ENCODE measurements at places on chromosomes 12 and 14. TPM values are rescaled to one million over a fixed set of nuclear protein-coding genes. Genes with fewer than 3 reads are reported as not detected.

DNA sequence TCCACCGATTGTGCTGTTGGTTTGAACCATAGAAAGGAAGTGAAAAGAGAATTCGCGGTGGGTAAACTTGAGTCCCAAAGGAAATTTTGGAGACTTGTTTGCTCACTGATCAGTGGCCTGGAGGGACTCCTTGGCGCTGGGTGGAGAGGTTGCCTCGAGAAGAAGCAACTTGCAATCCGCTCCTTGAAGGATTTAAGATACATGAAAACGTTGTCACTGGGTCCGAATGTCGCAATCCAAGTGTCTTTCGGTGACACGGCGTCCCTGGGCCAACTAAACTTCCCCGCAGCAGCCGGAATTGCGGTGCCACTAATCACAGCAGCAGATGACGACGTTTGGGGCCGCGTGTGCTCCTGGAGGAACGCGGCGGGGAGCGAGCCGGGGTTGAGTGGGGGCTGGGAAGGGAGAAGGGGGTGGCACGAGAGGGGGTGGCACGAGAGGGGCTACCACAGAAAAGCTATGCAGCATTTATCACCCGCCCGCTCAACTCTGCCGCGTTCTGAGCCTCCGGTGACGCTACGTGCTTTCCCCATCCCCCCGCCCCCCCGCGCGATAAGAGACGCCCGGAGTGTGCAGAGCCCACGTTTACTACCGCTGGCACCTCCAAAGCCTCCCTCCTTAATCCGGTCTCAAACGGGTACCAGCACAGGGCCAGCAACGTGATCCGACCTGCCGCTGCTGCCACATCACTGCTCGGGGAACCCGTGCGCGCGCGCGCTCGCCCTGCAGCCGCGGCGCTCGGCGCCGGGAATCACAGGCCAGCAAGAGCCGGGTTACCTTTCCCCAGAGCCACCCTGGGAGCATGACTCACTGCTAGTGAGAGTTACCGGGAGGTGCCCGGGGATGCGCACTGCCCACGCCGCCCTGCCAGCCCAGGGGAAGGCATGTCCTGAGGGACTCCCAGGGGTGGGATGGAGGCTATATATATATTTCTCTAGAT, 833 bp upstream of the BHLHE41 start:
- DNase-seq: peak; percentile 88

PMCH gene
- not detected for total RNA-seq

DNA sequence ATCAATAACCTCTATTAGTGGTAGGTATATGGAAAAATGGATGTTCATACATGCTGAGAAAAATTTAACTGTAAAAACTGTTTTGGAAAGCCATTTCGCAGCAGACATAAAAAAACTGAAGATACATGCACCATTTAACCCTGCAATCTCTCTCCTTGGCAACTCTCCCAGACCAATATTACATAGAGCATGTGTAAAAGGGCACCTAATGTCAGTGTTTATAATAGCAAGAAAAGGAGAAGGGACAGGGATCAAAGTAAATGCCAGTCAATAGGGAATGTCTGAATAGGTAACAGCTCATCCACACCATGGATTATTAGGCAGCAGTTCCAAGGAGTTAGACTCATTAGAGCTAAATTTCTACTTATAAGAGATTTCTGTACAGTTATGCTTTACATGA, 77.2 kb downstream of the BTG1 start:
- no peak for DNase-seq

DNA sequence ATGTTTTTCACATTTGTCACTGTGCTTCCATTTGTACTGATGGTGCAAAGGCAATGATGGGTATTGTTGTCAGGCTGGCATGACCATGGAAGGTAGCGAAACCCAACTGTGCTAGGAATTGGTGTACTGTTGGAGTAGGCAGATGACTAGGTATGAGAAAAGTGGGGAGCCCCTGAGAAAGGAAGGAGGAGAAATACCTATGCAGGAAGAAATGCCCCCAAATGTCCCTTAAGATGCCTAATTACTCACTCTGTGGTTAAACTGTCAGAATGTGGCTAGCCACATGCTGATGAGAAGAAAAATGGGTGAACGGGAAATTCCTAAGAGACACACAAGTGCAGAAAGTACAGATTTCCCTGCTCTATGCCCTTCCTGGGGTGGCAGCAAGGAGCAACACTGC, 339.1 kb downstream of the TMEM132D start:
- DNase-seq: no peak

GRCh38 chr14:61839507-61839906, 77.3 kb downstream of the SNAPC1 start:
- DNase-seq: no peak

GRCh38 chr14:39488600-39488999, 56.4 kb upstream of the FBXO33 start:
- DNase-seq: no peak

DNA sequence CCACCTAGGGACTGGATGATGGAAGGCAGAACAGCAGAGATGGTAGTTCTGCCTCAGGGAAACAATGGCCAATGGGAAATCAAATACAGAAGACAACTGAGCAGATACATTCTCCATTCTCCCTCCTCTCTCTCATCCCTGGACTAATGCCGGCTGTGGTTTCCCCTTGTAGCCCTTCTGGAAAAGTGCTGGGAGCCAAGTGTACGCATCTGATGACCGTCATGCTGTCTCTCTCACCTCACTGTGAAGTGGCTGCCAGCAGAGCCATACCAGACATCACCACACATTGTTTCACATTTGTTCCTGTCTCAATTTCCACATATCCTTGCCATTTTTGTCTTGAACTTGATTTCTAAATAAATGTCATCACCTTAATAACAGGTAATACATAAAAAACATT, 3.1 kb downstream of the TAS2R46 start:
- no peak for DNase-seq

DNA sequence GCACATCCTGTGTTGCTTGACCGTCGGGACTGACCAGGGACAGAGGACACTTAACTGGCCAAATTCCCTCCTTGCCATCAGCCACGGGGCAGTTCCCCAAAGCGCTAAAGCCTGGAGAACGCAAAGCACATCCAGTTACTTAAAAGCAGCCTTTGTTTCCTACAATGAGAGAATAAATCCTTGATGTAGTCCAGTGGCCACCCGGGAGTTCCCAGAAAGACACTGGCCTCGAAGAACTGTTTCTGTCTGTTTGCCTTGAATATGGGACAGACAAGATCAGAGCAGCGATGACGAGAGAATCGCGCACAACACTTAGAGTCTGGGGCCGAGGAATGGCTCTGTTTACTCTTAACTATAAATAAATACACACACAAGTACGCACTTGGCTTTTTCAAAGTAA, 102.2 kb downstream of the TNFAIP2 start:
- DNase-seq: no peak

- peak; percentile 85 for DNase-seq
Observed at GRCh38 chr14:55807053-55807880, 227.3 kb downstream of the KTN1 start.

KRT73 gene
- total RNA-seq: not detected

Measured in aorta (tissue), 5 donors.